ENCODE measurements at places on chromosomes 3 and 15.
A peak's percentile ranks its signal among the peaks of the same experiment; 100 is the strongest.

- DNase-seq, result peak; percentile 48
Observed at GRCh38 chr15:40320931-40321371, 2.5 kb upstream of the INAFM2 start.

DNA sequence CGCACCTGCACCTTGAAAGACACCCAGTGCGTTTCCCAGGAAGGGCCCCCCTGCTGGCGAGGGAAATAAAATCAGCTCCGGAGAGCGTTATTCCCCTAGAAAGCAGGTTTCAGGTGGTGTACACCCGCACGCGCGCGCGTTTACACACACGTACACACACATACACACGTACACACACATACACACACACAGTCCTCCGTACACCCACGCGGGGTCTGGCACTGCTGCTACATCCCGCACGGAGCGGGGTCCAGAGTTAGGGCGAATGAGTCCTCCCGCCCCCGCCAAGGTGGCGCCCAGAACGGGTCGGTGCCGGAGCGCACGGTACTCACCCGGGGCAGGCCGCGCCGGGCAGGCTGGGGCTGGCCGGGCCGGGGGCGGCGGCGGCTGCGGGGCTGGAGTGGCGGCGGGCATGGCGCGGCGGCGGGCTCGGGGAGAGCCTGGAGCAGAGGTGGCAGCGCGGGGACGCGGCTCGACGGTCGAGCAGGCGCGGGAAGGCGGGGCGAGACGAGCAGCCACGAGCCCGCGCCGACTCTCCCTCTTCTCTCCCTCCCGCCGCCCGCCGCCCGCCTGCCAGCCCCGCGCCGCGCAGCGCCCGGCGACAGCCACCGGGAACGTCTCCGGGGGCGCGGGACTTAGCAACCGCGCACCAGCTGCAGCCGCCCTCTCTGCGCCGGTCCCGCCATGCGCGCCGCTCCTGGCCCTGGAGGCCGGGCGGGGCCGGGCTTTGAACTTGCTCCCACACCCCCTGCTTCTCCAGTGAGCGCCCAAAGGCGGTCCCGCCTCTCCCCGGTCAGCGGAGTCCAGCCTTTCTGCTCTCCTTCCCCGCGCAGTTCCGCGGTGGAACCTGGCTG is at the start of gene DCLK3:
Gene DCLK3, minus strand, starts transcription at position 704 of the 854 bp plus-strand sequence. Its CDS starts 290 bp downstream, at position 414.
- DNase-seq, result no peak

- no peak for DNase-seq
Observed at GRCh38 chr3:138800248-138800647, 34.5 kb downstream of the PIK3CB start.

DNA sequence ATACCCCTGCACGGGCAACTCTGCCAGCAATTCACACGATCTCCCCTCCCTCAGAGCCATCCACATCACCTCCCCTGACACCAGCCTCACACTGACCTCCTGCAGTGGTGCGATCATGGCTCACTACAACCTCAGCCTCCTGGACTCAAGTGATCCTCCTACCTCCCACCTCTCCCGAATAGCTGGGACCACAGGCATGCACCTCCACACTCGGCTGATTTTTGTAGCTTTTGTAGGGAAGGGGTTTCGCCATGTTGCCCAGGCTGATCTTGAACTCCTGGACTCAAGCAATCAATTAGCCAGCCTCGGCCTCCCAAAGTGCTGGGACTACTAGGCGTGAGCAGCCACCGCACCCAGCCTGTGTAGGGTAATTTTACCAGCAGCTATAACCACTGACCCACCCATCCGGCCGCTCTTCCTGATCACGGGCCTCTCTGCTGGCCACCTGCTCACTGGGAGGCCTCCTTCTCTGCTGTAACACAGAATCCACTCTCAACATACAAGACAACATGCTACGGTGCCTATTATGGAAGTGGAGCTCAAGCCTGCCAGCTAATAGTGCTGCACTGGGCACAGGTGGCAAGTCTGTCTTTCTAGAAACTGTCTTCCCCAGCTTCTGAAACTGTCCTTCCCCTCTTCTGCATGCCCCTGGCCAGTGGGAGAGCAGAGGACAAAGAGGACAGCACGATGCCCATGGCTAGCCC is 4.6 kb downstream of the GP9 start:
- DNase-seq, result no peak

DNA sequence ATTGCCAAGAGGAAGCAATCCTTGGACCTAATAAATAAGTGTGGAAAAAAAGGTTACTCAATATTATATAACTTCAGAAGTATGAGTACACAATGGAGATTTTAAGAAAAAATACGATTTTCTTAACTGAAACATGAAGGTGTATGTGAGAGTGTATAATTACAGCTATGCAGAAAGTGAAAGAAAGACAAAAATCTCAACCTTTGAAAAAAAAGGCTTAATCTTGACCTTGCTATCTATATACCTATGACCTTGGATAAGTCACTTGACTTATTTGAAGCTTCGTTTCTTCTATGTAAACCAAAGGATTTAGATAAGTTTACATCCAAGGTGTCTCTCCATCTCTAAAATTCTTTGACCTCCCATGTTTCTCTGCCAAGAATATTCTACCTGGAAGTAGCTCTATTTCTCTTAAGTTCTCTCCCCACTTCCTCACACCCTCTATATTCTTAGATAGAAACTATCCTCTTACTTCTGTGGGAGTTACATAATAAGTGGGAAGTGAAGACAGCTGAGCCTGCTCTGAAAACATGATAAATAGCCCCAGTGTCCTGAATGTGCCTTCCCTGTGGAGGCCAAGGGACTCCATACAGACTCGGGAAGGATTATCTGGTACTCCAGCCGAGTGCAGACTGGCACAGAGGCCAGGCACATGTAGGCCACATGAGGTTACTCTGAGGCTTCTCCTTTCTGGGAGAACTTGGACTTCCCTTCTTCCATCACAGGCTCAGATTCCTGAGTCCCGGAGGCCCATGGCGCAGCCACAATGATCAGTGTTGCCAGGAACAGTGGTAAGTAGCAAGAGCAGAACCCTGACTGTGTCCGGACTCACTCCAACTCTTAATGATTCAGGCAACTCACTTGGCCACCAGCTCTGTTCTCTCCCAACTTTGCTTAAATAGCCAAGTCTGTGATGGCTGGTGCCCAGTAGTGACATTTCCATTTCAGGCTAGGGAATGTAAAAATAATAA is 166.8 kb upstream of the COL8A1 start:
- no peak for DNase-seq

DNA sequence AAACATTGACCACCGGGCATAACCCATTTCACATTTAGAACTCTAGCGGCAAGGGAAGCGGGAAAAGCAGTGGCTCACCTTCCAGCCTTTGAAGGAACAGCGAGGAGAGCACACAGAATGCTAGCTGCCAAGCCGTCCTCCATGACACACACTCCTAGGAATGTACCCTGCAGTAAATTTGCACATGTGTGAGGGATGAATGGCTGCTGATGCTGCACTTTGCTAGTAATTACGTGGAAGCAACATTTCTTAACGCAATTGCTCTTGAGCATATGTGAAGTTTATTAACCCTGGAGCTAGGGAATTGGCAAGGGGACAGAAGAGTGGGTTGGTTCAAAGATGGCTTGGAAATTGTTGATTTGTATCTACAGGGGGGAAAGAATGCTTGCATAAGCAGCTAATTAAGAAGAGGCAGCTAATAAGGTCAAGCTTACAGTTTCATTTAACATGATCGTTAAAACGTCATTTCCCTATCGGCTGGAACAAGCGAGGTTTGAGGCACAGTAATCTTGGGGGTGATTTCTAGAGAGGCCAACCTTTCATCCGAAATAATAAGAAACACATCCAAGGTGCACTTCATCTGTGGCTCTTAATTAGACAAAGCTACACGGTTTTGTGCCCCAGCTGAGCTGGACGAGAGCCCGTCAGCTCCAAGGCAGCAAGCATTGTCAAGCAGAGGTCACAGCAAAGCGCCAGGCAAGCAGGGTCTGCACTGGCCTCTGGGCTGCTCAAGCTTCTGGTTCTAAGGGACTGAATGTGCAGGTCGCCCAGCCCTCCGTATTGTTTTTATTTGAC is 123.4 kb downstream of the CHSY1 start:
- DNase-seq, result no peak

DNA sequence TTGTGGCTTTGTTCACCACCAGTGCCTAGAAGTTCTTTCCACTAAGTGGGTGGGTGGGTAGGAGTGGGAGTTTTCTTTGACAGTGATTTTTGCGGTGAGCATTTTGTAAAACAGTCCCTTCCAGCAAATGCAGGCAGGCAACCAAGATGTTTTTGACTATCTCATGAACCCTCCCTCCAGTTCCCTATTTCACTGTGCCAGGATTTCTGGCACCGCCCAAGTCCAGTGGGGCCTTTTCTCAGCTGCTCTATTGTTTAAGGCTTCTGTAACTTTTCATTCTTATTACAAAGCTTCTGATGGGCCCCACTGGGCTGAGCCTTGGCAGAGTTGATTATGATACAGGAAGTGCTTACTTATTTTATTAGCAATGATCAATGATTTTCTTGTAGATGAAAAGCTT is 236.0 kb downstream of the EDEM1 start:
- no peak for DNase-seq

- DNase-seq, result no peak
Observed at GRCh38 chr3:45560281-45560971, 34.1 kb upstream of the LIMD1 start.

DNA sequence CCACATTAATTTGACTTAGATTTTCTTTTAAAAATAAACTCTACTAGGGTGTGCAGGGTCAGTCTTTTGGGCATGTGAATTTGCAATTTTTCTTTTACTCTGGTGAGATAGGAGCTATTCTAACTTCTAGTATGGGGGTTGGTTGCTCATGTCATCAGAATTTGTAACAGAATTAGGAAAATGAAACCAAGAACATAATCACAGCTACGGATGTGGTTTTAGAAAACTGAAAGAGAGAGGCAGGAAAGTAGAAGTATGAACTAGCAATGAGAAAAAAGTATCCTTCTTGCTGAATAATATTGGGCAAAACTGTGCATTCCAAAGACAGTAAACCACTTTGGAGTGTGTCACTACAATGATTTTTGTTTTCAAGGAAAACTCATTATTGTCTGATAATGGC is 43.3 kb downstream of the ADPGK start:
- no peak for DNase-seq

DNA sequence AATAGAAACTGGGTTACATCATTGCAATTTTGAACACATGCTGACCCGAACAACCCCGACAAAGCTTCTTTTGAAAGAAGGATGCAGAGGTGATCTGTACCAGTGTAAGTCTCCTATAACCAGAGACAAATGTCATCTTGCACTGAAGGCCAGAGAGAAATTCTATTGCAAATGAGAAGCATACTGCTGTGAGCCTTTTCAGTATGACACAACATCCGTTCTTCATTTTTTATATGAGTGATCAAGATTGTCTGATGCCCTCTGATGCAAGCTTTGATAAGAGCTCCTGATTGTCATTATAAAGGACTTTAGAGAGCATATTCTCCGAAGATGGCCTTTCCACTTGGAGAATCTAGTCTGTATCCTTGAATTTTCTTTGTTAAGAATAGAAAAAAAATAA is 36.9 kb downstream of the PCOLCE2 start:
- no peak for DNase-seq

Measured in activated CD4-positive, alpha-beta T cell treated with anti-CD3 and anti-CD28 coated beads for 4 hours (primary cell).